Left kidney (tissue), 8 donors: ENCODE measurements at places on chromosomes 2 and 18. TPM values are rescaled to one million over a fixed set of nuclear protein-coding genes. Genes with fewer than 3 reads are reported as not detected.

- DNase-seq = no peak
Observed at GRCh38 chr2:198662905-198663304, 794.8 kb downstream of the SATB2 start.

DNA sequence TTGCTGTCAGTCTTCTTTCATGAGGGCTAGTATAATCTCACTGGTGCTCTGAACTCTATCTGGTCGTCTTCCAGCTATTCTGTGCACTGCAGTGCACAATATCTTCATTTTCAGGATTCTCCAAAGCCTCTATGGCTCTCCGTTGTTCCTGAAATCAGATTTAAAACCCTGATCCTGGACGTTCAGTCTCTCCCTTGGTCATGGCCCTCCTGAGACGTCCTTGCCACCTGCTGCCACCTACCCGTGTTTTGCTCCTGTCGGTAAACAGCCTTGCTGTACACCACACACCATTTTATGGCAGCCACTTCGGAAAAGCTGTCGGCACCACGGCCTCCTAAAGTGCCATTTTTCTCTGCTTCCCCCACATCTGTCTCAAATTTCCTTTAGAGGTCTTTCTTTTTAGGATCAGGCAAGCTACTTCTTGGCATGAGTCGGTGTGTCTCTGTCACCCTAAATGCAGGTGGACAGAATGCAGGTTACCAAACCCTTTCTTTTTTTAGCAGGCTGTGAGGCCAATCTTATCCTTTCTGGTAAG, 170.0 kb downstream of the HRH4 start:
- DNase-seq = peak; percentile 10

DNA sequence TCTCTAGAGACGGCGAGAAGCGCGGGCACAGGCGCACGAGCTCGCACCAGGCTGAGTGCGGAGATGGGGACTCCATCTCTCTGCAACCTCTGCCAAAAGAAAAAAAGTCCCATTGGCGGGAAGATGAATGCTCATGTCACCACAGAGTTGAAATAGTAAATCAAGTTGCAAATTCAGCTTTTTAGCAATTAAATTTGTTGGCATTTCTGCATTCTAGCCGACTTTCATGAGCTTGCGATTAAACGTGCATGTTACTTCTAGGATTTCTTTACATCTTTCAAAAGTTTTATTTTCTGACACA, 588 bp downstream of the CHAC2 start:
- no peak for DNase-seq

GRCh38 chr2:233919938-233920337, 2.8 kb downstream of the TRPM8 start:
- no peak for DNase-seq

CBLN2 gene
- polyA plus RNA-seq = 16.4 TPM

MC2R gene
- not detected for polyA plus RNA-seq

TOGARAM2 gene
- 2.4 TPM for polyA plus RNA-seq
